Activated T-helper 1 cell treated with anti-CD3 and anti-CD28 coated beads, Interleukin-12 subunit alpha, Interleukin-12 subunit beta, Interleukin-2, Interleukin-4 antibody, amounts not matched to agents 30 ng/mL and 10 ng/mL and 1 ng/mL, durations not matched to agents 14 hours and 24 hours and 36 hours (primary cell): ENCODE measurements at places on chromosomes 13 and 19. TPM values are rescaled to one million over a fixed set of nuclear protein-coding genes. Genes with fewer than 3 reads are reported as not detected.

GRCh38 chr13:25286308-25286968 lies 850 bp downstream of the MTMR6 start:
- H3K27ac ChIP-seq, result peak overlapping the region; percentile 93
- peaks cover 45% of the 10 kb centered on the region for H3K4me1 ChIP-seq
- peaks cover 16% of the 10 kb centered on the region for H3K27me3 ChIP-seq
- peak overlapping the region; percentile 94 for H3K4me3 ChIP-seq

DNA sequence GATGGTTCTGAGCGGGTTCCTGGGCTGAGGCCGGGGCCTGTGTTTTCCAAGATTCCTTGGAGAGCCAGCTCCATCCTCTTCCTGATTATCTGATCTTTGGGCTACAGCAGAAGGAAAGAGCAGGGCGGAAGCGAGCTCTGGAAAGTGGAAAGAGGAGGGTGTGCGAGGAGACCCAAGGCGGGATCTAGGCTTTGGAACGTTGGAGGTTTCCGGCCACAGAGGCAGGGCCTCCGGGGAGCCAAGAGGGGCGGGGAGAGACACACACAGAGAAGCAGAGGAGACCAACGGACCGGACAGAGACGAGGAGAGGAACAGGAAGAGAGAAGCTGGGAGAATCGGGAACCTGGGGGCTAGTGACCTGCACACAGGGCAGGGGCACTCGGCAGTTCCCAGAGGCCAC lies at the start of gene CLEC11A:
TSS of gene CLEC11A (plus strand) at position 296 of the 400 bp plus-strand sequence. CDS start 162 bp downstream, outside the sequence.
- H3K36me3 ChIP-seq, result no peaks in the 10 kb centered on the region
- peak within 1 kb of the TSS; percentile 85 for H3K4me3 ChIP-seq
- no peaks in the 10 kb centered on the region for H3K4me1 ChIP-seq

GRCh38 chr13:103282571-103283450 lies 216.6 kb upstream of the SLC10A2 start:
- no peaks in the 10 kb centered on the region for H3K4me1 ChIP-seq
- no peak overlapping the region for H3K4me3 ChIP-seq
- H3K36me3 ChIP-seq, result no peaks in the 10 kb centered on the region
- peaks cover 4% of the 10 kb centered on the region for H3K27me3 ChIP-seq
- no peak for DNase-seq

- H3K36me3 ChIP-seq, result peaks cover 18% of the 10 kb centered on the region
- H3K4me1 ChIP-seq, result peaks cover 20% of the 10 kb centered on the region
- DNase-seq, result no peak
- peak overlapping the region; percentile 92 for H3K27ac ChIP-seq
Observed at GRCh38 chr19:18558604-18559003, 934 bp downstream of the KXD1 start.

The IGFL2 gene
- 0.23 TPM in 1 of 2 replicates, not detected in the other for total RNA-seq

The SKA3 gene
- 29.4 and 32.4 TPM in 2 replicates for total RNA-seq

The ZNF527 gene
- 3.9 and 4.5 TPM in 2 replicates for total RNA-seq
